ENCODE measurements at places on chromosomes 4 and X.

DNA sequence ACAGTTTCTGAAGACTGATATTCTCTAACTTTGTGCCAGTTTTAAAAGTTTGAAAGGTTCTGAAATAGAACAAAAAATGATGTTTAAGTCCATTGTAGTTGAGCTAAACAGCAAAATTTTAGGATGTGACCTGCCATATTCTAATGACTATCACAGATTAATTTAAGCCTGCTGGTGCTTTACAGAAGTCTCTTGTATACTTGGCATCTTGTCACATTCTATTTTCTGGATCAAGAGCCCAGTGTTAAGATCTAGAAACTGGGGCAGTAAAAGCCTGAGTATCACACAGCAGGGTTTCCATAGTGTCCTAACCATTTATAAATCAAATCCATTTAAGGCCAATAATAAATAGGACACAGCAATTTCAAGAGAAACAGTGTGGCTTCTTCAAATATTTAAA lies 12.4 kb downstream of the FSTL5 start:
- no peak for DNase-seq

GRCh38 chr4:172813359-172813923 lies 355.2 kb upstream of the GALNT7 start:
- no peak for DNase-seq

DNA sequence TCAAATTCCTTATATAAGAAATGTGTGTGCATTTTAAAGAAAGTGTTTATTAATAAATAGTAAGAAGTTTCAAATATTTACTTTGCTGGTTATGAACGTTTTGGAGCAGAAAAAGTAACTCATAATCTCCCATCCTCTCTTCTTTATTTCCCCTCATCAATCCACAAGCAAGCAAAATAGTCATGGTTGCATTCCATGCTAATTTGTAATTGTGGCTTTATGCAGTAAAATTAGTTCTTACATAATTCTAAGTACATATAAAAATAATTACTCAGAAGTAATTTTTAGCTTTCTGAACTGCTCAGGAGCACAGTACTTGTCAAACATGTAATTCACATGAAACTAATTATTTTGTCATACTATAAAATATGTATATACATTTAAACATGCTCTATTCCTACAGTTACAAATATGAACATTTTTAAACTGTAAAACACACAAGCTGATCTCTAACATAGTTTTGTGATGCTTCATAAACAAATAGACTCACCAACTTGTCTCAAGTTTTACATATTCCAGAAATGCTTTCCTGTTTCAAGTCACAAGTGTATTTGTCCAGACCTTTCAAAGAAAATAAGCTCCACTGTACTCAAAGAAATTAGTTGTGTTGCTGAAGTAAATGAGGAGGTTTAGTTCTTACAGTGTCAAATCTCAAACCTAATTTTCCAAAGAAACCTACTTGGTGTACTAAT lies 218.9 kb downstream of the PABPC4L start:
- DNase-seq = no peak

DNA sequence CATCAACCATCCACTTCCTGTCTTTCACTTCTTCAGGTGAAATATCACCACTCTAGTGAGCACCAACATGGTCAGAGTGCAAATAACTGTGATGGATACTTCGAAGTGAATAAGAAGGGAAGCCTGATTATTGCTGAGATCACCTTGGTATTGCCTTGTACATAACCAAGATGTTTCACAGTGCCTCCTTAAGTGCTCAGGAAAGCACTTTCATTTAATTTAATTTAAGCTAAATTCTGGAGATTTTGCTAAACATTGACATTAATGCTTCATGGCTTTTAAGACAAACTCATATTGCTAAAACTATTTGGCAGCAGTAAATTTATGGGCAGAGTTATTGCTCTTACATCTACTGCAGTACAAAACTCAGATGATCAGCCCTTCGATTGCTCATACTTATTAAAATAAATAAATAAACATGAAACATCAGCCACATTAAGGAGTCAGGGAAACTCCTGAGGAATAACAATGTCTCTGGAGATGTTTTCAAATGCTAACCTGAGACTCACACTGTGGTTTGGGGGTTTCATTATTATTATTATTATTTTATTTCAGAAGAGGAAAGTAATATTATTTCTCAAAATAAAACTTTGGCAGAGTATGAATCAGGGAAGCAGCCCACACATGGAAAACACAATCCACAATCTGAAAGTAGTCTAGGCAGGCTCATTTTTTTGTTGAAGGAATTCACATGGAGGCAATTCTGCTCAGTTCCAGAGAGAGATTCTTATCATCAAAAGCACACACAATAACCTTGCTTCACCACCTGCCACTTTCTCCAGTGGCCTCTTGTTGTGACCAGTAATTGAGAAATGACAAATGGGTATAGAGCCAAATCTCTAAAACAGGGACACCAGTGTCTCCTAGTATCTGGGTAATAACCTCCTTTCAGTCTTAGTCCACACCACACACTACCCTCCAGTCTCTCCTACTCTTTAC lies 344.2 kb downstream of the MAPK10 start:
- no peak for DNase-seq

- DNase-seq = peak; percentile 12
These were observed 305.5 kb upstream of the EMCN start for GRCh38 chr4:100823066-100823992.

- DNase-seq = no peak
These were observed 99.1 kb upstream of the AFAP1 start for GRCh38 chr4:8038719-8039251.

GRCh38 chrX:72620550-72621145 lies 48.0 kb upstream of the HDAC8 start:
- peak; percentile 73 for DNase-seq

DNA sequence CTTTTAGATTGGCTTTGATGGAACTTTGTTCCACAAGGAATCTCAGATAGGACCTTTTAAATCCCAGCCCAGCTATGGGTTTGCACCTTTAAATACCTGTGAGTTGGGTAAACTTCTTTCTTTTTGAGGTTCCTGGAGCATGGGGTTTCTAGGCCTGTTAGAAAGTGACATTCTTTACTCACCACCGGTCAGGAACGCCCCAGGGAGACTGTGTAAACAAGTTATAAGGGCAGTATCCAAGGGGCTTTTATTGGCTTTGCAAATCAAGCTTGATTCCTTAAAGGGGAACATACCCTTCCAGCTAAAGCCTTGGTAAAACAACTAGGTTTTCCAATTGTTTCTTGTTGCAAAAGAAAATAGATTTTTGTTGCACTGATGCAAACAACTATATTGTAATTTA lies 93.4 kb downstream of the TENT5D start:
- DNase-seq = no peak

GRCh38 chrX:133776072-133776471 lies 209.3 kb downstream of the GPC3 start:
- DNase-seq = no peak

DNA sequence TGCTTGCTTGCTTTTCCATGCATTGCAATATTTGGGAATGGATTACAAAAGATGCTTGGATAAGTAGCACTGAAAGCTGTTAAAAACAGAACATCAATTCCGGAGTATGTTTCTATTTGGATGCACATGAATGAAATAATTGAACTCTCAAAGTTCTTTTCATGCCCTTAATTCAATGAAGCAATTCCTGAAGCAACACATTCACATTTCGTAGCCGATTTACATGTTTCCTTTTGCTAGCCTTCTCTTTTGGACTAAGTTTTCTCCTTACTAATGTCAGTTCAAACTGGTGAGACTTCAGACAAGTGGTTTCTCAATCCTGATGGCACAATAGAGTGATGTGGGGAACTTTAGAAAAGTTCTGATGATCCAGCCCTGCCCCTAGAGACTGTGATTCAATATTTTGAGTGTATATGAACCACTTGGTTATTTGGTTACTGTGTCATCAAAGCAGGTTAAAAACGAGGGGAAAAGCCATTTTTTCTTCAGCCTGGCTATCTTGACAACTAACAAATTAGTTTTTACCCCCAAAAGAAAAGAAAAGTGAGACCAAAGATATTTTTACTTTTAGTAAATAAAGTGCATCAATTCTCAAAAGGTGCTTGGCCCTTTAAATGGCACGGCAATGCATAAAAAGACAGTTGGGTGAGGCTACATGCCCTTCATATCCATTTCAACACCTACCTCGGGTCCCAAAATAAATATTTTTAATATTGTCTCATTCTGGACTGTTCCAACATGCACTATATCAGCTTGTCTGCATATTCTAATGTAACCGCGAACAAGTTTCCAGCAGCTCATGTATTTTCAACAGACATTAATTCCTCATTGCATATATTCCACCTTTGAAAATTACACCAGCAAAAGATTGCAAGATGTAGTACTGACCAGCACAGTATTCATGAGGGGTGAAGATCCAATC lies 90.1 kb upstream of the RPL34 start:
- no peak for DNase-seq

DNA sequence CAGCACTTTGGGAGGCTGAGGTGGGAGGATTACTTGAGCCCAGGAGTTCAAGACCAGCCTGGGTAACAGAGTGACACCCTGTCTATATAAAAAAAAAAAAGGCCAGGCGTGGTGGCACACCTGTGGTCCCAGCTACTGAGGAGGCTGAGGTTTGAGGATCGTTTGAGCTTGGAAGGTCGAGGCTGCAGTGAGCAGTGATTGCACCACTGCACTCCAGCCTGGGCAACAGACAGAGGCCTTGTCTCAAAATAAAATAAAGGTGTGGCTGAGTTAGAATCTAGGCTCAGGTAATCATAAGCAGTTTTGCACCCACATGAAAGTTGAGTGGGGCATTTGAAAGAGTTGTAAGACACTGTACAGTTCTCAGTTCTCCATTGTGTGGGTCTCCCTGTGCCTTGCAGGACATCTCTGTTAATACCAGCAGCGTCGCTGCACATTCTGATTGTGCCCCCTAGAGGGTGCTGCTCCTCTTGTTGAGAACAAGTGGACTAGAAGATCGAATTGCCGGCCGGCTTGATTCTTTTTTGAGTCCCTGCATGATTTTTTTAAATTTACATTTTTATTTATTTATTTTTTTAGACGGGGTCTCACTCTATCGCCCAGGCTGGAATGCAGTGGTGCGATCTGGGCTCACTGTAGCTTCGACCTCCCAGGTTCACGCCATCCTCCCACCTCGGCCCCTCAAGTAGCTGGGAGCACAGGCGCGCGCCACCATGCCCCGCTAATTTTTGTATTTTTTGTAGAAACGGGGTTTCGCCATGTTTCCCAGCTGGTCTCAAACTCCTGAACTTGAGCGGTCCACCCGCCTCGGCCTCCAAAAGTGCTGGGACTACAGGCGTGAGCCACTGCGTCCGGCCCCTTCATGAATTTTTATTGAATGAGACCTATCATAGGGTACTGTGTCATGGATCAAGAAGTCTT lies 73.6 kb upstream of the RBMX start:
- DNase-seq = peak; percentile 12

- no peak for DNase-seq
These were observed 436.0 kb downstream of the ARHGAP24 start for GRCh38 chr4:85910985-85911384.

DNA sequence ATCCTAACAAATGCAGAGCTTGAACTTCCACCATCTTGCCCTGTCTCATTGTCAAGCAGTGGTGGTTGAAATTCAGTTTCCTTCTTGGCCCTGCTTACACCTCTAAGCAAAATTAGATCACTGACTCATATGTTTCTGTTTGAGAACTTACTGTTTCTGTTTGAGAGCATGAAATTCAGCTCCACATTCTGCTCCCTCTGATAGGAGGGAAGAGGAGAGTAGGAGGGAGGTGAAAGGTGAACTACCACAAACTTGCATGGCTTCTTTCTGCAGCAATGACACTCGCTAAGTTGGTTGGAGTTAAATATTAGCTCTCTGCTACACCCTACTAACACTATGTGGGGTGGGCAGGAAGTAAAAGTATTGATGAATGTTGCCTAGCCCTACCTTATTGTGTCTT lies 117.8 kb upstream of the EDA2R start:
- DNase-seq = no peak

- no peak for DNase-seq
These were observed 48.9 kb upstream of the UCP1 start for GRCh38 chr4:140617499-140618248.

- DNase-seq = no peak
These were observed 22.9 kb downstream of the ADGRA3 start for GRCh38 chr4:22492987-22493386.

- no peak for DNase-seq
These were observed 274 bp upstream of the ERVMER34-1 start for GRCh38 chr4:52751487-52751911.

DNA sequence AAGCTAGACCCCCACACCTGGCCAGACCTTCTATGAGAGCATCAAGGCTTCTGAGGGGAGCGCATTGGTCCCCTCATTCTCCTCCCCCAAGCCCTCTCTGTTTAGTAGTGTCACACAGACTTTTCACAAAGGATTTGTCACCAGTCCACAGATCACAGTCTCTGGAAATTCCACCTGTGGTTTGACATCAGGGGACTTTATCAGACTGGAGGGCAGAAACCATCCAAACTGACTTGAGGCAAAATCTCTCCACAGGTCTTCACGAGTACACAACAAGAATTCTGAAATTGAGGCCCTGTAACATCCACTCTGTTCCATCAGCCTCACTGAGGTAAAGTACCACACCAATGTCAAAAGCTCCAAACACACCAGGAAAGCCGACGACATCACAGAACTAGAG lies 112.5 kb downstream of the SH3KBP1 start:
- DNase-seq = no peak

DNA sequence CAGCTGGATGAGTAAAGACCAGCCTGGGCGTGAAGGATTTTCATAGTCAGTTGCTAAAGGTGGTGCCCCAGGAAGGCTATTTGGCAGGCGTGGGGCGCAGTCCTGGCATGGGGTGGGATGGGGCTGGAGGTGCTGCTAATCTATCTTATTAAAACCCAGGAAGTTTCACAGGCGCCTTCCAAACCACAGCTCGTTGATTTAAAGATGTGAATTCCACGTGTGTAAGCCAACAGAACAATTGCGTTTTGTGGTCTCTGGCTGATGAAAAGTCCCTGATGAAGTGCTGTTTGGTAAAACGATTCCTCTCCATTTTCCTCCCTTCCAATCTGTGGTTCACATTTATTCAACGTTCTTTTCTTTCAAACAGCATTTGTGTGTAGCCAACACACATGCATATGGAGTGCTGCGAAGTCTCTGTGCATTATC lies 105.0 kb downstream of the TBL1X start:
- peak; percentile 41 for DNase-seq

GRCh38 chr4:78671903-78672815 lies 104.0 kb upstream of the BMP2K start:
- no peak for DNase-seq

- DNase-seq = no peak
These were observed 624.0 kb upstream of the IGFBP7 start for GRCh38 chr4:57734104-57734670.

Measured in RCC 7860 (cell line).